Stimulated activated naive CD8-positive, alpha-beta T cell treated with anti-CD3 and anti-CD28 coated beads, Interleukin-15, Interleukin-2, amounts not matched to agents 100 U/mL and 50 U/mL, for 24 hours (primary cell): ENCODE measurements at places on chromosomes 3 and 15.
A peak's percentile ranks its signal among the peaks of the same experiment; 100 is the strongest.

DNA sequence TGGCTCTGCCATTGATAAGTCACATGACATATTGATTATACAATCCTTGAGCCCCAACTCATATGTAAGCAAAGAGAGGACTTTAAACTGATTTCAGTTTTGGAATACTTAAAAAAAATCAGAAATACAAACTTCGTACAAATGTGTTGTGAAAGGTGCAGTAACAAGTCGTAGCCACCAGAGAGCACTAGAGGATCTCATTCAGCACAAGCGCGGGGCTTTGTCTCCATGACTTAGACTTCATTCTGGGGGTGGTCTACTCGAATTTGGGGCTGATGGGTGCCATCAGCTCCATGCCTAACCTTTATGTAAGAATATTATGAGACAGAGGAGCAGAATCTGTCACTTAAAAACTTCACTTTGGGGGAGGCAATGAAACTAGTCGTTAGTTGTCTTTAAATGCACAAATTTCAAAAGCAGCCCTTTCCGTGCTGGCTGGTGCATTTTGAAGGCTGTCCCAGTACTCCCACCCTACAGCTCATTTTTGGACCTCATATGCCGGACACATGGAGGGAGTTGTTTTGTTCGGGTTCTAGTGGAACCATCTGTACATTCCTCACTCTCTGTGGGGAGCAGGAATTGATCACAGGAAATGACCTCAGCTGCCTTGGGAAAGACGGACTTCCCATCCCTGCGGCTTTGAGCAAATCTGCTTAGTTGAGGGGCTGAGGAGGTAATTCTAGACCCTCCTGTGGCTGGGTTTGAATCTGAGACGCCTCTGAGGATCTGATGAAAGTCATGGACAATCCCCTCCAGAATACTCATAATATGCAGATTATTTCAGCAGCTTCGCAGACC, 27.5 kb upstream of the MASP1 start:
- peak; percentile 23 for DNase-seq

- DNase-seq, result no peak
Observed at GRCh38 chr3:139652561-139652960, 25.2 kb downstream of the NMNAT3 start.

- no peak for DNase-seq
Observed at GRCh38 chr3:58713715-58714401, 47.3 kb upstream of the FAM3D start.

- DNase-seq, result peak; percentile 28
Observed at GRCh38 chr15:90031231-90031791, 30.2 kb downstream of the ZNF710 start.

- DNase-seq, result no peak
Observed at GRCh38 chr3:33062866-33063265, 34.1 kb downstream of the GLB1 start.

DNA sequence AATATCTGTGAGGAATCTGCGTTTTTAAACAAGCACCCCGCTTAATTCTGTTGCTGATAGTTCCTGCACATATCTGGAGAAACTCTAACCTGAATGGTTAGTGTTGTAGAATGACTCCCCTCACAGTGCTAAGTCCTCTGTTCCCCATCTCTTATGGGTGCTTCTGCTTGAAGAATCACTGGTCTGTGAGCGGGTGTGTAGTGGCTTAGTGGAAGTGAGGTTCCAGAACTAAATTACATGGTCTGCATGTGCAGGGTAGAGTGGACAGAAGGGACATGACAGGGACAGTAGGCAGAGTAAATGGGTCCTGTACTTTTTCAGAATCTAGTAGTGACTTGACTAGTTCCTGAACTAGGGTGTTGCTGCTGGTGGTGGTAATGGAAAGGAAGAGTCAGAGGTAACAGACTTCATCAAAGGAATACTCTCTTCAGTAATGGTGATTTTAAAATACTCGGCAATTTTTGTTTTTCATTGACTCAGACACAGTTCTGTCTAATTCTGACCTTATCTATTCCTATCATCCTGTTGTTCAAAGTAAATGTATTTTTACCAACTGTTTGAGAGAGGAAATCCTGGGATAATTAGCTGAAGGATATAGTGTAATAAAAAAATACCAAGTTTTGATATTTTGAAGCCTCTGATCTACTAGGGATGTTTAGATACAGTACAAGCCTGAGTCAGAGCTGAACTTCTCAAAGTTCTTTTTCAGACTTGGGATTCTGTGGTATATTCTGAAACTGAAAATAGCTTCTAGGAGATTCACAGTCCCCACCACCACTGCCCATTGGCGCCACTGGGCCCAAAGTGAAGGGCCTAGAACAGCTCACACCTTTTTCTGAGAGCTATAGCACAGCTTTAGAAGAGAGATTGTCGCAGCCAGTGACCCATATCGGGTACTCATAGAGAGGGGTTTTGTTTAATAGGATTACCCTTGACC, 55.5 kb downstream of the FNDC3B start:
- DNase-seq, result peak; percentile 32
